Stimulated activated CD8-positive, alpha-beta memory T cell treated with anti-CD3 and anti-CD28 coated beads, Interleukin-4, amount 100 ng/mL, for 1 hour (primary cell): ENCODE measurements at places on chromosomes 1 and 21.

- DNase-seq: no peak
Observed at GRCh38 chr1:77060000-77060399, 159.2 kb downstream of the PIGK start.

GRCh38 chr1:151916726-151917370, 7.5 kb upstream of the THEM4 start:
- DNase-seq: no peak

DNA sequence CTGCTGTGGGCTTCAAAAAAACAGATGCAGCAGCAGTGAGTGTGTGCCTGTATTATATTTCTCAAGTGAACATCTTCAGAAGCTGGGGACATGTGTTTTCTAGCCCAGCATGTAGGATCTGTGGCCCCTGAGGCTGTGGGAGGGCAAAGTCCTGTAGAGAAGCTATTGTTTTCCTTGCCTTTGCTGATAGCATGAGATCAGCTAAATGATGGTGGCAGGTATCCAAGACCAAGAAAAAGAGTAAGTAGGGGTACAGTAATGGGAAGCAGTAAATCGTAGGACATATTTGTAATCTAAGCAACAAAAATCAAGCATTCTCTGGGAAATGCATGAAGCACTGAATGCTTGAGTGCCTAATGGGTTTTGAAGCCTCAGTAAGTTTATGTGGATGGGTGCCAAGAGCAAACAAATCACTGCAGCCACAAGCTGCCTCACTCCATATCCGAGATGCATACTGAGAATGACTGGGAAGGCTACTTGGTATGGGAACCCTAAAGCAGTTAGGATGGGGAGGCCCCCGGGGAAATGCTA, 98.3 kb downstream of the CD58 start:
- no peak for DNase-seq

DNA sequence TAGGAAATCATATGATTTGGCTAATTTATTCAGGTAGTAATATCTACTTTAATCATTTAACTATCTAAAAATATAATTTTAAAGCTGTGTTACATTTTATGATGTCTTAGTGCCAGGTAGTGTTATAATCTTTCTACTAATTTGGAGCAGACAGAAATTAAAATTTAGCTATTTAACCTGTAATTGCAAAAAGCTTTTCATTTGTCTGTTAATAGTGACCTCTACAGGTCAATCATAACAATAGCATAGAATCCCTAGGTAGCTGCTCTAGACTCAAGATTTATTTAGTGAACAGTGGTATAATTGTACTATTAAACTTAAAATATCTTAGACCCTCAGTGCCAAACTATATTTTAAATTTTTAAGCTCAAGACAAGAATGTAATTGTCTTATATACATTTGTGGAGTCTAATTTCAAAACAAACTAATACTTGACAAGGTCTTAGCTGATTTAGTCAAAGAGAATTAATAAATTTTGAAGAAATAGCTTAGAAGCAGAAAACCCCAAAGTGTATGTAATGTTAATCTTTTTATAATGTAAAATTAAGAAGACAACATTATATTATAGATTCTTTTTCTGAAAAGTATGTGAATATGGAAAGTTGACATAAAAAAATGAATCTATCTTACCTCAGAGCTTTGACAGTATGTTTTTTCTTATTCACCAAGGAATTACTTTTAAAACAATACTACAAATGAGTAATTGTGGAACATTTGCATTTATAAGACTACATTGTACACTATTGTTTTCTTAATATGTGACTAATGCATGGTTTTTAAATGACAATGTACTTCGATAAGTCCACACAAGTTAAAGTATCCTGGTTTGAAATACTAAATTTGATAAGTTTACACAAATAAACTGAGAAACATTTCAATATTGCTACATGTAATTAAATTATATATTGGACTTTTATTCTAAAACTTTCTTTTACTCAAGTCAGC, 64.1 kb upstream of the RNPC3 start:
- no peak for DNase-seq

DNA sequence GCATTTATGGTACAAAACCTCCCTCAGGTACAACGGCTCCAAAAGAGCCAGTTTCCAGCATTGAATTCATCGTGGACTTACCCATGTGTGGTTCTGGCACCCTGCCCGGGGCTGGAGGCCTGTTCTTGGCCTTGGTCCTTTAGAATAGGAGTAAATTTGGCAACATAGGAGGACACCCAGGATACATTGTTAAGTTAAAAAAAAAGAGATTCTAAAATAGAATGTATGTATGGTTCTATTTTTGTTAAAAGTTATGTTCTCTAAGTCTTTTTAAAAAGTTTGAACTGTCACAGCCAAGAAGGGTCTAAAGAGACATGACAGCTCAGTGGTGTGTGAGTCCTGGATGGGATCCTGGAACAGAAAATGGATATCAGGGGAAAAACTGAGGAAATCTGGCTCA, 25.9 kb downstream of the EPHX1 start:
- no peak for DNase-seq

DNA sequence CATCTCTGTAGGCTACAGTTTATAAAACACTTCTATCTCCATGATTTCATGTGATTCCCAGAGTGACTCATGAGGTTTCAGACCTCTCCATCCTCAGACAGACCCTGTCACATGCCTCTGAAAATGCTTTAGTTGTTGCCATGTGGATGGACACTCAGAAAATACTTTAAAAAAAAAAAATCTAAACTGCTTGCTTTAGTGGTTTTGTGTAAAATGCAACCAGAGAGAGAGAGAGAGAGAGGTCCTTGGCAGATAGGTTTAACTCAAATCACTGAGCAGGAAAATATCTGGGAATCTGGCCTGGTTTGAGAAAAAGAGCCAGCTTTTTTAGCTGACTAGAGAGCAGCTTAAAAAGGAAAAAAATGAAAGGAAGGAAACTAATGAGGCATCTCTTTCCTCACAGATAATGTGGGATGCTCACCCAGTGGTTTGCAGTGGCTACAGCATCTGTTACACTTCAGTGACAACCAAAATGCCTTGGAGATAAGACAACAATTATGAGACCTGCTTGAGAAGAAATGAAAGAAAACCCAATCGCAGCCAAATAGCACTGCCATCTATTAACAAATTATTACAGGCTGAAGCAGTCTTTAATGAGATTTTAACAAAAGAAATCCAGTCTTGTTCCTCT, 54.6 kb upstream of the SYT14 start:
- DNase-seq: no peak

- no peak for DNase-seq
Observed at GRCh38 chr1:54325703-54326461, 80.3 kb downstream of the SSBP3 start.

DNA sequence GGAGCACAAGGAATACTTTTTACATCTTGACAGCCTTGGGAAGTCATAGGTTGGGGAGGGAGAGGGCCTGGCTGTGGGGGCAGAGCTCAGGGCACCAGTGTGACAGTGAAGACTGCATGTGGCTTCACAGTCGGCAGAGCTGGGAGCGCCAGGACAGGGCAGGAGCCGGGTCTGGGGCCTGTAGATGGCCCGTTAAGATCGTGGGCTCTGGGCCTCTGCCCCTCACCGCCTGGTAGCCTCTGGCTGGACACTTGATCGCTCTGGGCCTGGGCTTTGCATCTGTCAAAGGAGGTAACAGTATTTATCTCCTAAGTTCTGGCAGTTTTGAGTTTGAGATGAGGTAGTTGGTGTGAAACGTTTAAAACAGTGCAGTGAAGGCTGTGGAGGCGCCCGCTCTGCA, 4.8 kb downstream of the SLX9 start:
- DNase-seq: no peak

DNA sequence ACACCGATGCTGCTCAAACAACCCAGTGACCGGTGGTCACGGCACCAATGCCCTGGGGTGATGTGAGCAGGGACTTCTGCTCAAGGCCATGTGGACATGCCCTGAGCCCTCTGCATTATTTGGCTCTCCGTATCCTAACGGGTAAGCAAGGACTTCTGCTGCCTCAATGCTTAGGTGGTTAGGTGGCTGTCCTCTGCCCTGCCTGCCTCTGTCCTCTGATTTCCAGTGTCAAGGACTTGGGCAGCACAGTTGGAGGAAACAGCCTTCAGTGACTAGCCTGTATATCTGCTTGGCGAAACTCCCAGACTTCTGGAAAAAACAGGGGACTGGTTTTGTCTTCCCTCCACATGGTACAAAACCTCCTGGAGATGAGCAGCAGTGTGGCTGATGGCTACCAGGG, 34.5 kb downstream of the DNAJC11 start:
- no peak for DNase-seq

DNA sequence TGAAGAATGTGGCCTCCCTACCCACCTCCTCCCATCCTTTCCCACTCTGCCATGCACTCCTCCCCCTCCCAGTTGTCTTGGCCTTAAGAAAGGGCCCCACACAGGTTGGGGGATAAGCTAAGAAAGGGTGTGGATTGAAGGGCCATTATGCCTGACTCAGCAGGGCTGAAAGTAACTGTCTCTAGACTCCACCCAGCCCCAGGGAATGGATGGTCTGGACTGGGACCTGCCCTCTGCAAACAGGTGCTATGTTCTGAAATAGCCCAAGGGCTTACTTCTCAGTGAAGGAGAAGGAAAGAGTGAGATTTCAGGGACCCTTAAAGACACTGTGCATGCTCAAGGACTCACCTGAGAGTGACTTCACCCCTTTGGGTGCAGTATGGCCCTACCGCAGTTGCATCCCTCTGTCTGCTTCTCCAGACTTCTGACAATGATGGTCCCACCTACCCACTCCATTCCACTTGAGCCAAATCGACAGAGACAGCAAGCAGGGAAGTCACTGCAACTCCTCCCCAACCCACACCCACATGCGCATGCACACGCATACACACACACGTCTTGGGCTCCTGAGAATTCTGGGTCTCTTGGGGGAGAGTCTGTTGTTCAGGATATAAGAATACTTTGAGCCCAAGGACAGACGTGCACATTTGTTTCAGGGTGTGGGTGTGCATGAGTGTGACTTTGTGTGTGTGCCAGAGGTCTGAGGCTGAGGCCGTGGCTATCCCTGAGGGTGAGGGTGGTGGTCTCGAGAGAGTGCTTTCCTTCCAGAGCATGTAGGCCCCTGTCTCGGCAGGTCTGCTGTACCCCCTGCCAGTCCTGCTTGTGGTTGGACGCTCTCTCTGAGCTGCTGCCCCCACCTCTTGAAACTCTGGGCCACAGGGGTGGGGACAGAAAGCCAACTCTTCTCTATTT, 231.9 kb downstream of the PTPRU start:
- no peak for DNase-seq

DNA sequence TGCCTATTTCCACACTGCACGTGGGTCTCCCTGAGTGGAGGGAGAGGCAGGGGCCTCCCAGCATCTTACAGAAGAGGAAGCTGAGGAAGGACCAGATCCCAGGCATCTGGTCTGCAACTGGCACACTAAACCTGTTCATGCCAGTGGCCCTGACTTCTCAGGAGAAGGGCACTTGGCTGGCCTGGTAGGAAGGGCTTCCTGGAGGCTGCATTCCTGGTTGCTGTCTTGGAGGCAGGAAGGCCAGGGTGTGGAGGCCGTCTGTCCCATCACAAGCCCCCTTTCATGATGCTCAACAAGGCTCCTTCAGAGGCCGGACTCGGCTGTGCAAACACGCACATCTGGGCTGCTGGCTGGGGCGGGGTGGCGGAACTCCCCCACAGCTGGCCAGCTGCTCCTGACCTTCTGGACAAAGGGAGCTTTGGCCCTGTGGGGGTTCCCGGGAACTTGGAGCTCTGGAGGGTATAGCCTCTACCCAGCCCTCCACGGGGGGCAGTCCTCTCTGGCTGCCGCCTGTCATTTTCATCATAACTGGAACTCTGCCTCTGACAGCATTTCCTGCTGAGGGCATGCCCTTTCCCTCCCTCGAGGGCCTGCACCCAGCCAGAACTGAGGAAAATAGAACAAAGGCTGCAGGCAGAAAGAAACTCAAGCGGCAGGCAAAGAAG, 39.2 kb upstream of the POU3F1 start:
- DNase-seq: no peak

- DNase-seq: no peak
Observed at GRCh38 chr1:172609528-172609927, 49.4 kb upstream of the FASLG start.

GRCh38 chr1:236082526-236082925, 17.6 kb upstream of the NID1 start:
- DNase-seq: no peak

- DNase-seq: no peak
Observed at GRCh38 chr1:112729909-112730308, 14.8 kb upstream of the PPM1J start.

DNA sequence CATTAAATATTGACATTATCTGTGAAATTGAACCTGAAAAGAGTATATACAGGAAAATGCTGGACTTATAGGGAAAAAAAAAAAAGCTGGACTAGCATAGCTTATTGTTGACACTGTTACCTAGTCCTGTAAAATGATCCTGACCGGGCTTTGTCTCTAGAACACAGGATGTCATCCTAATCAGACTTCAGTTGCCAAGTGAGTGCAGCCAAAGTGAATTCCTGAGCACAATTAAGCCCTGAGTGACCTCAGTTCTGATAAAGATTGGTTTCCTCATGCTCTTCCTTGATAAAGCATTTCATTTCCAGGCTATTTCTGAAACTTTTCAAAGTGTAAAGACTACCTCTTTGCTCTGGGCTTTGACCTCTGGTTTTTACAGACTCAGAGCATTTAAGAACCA, 19.8 kb downstream of the SELP start:
- no peak for DNase-seq

GRCh38 chr1:106678279-106679050, 378.0 kb upstream of the PRMT6 start:
- no peak for DNase-seq

- no peak for DNase-seq
Observed at GRCh38 chr1:40760984-40761383, 22.6 kb upstream of the KCNQ4 start.

DNA sequence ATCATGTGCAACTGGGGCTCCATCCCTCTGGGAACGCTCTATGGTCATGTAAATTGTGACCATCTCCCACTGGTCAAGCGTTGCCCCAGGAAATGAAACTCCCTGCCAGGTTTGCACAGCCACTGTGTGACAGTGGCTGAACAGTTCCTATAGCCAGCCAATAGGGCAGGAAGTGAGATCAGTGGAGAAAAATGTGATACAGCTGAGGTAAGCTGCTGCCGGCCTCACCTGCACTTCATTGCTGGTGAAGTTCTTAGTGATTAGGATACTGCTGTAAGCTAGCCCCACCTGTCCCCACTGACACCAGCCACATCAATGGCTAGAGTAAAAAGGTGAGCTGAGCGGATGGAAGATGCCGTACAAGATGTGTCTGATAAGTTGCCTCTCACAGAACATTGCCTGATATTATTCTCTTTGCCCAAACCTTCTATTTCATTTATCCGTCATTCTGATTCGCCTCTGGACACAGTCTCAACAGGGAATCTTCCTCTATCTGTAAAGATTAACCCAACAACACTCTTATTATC, 38.4 kb upstream of the CDC42BPA start:
- no peak for DNase-seq

DNA sequence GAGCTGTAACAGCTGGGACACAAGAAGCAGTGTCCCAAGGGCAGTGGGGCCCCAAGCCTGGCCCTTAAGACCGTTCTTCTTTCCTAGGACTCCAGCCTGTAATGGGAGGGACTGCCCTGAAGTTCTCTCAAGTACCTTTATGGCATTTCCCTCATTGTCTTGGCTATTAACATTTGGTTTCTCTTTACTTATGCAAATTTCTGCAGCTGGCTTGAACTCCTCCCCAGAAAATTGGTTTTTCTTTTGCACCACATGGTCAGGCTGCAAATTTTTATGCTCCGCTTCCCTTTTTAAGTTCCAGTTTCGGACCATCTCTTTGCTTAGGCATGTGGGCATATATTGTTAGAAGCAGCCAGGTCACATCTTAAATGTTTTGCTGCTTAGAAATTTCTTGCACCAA, 3.1 kb upstream of the MROH9 start:
- no peak for DNase-seq

- no peak for DNase-seq
Observed at GRCh38 chr21:44467859-44468195, 12.5 kb downstream of the LRRC3 start.
